ENCODE measurements at places on chromosomes 12 and 14. TPM values are rescaled to one million over a fixed set of nuclear protein-coding genes. Genes with fewer than 3 reads are reported as not detected.
A peak's percentile ranks its signal among the peaks of the same experiment; 100 is the strongest.

The RNF212B gene
- total RNA-seq = 0.49 TPM

The ZDHHC22 gene
- total RNA-seq = not detected

The LRP1-AS gene
- total RNA-seq = not detected

The WIF1 gene
- not detected for total RNA-seq

The REM2 gene
- not detected for total RNA-seq

The GRIN2B gene
- total RNA-seq = not detected

The BTBD6 gene
- total RNA-seq = 18.3 TPM

The IAPP gene
- total RNA-seq = 0.22 TPM

The ENDOU gene
- not detected for total RNA-seq

The FAM177A1 gene
- total RNA-seq = 48.3 TPM

The KRT77 gene
- total RNA-seq = not detected

The CLEC1B gene
- total RNA-seq = 10.5 TPM

GRCh38 chr14:105499256-105500035 is 8.4 kb downstream of the TEDC1 start:
- DNase-seq = peak; percentile 54

- DNase-seq = no peak
Measured at GRCh38 chr12:62123721-62124203, 136.4 kb upstream of the USP15 start.

- no peak for DNase-seq
Measured at GRCh38 chr14:61227884-61228591, 53.1 kb downstream of the TMEM30B start.

- DNase-seq = no peak
Measured at GRCh38 chr12:8629486-8630033, 16.9 kb upstream of the AICDA start.

DNA sequence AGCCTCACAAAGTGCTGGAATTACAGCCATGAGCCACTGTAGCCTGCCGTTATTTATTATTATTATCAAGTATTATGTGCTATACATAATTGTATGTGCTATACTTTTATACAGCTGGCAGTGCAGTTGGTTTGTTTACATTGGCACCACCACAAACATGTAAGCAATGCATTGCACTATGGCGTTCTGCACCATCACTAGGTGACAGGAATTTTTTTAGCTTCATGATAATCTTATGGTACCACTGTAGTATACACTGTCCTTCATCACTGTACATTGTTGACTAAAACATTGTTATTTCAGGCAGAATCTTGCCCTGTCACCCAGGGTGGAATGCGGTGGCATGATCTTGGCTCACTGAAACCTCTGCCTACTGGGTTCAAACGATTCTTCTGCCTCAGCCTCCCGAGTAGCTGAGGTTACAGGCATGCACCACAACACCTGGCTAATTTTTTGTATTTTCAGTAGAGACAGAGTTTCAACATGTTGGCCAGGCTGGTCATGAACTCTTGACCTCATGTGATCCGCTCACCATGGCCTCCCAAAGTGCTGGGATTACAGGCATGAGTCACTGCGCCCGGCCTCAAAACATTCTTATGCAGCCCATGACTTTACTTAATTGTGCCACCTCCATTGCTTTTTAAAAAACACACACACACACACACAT is 17.1 kb downstream of the MRPL42 start:
- no peak for DNase-seq

DNA sequence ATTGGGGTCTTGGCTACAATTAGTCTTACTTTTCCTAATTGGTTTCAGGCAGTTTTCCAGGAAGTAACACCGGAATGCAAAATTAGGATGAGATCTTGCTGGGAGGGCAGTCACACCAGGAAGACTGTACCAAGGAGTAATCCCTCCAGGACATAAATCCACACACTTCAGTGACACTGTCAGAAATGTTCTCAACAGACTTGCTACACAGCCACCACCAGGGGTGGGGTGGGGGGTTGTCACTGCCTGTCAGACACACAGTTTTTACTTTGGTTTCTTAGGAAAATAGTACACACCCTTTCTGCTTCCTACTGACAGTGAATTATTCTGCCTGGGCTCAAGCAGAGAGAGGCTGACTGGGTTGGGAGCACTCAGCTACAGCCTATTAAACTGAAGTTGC is 102.9 kb upstream of the CCDC196 start:
- no peak for DNase-seq

DNA sequence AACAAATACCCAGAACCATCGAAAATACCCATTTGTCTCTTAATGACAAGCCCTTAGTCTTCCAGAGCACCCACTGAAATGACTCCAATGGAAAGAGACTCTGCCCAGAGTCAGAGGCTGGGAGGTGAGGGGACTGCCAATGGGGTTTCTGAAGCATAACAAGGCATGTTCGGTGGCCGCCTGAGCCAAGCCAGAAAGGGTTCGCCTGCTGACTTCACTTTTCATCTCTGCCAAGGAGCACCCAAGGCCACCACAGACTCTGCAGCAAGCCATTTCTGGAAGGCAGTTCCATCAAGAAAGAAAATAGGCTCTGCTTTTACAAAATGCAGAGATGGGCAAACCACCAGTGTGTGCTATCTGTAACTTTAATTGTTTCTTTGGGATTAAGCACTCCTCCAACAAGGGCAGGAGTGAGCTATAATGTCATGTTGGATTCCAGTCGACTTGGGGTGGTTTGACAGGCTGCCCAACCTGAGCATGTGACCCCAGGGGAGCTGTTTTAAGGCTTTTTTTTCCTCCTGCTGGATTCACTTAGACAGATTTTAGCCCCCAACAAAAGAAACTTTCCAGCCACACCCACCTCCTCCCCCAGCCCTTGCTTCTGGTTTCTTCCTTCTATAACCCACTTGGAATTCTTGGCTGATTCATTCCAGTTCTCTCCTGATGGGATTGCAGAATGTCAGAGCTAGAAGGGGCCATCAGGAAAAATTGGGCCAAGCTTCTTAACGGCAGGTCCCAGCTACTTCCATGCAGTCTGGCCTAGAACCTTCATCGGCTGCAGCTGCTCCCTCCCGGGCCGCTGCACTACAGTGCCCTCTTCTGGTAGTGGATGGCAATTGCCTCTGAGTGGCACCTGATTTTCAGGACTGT is 24.1 kb downstream of the CKAP4 start:
- DNase-seq = peak; percentile 59

GRCh38 chr14:59190372-59190771 is 1.9 kb downstream of the DAAM1 start:
- DNase-seq = no peak

DNA sequence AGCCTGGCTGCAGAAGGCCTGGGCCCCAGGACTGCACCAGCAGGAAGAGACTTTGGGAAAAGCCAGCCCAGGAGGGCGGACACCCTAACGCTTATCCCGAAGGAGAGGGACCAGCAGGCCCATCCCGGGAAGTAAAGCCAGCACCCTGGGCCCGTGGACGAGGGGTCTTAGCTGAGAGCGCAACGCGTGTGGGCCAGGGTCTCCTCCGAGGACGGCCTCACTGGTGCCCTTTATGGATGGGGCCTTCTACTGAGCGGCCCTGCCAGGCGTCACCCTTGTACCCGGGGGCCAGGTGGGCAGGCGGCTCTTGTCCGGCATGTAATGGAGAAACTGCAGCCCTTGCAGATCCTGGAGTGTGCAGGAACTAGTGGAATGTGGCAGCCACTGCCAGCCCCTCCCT is 14.1 kb downstream of the TEDC1 start:
- DNase-seq = no peak

GRCh38 chr14:97080991-97081390 is 283.8 kb downstream of the VRK1 start:
- no peak for DNase-seq

DNA sequence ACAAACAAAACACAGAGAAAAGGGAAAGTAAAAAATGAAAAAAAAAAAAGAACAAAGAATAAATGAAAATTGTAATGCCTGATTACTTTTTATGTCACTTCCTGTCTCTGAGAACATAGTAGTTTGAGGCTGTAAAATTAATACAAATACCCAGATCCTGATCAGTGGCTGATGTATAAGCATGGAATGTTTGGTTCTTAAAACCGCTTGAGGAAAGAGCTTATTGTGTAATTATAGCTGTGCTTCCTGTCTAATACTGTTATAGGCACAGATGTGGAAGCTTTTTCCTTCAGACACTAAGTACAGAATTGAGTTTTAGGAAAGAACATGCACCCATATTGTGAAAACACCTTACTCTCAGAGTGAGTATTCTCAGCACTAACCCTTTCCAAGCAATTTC is 86.9 kb downstream of the AVPR1A start:
- DNase-seq = no peak

GRCh38 chr14:72578514-72578913 is 315.4 kb downstream of the DPF3 start:
- DNase-seq = no peak

DNA sequence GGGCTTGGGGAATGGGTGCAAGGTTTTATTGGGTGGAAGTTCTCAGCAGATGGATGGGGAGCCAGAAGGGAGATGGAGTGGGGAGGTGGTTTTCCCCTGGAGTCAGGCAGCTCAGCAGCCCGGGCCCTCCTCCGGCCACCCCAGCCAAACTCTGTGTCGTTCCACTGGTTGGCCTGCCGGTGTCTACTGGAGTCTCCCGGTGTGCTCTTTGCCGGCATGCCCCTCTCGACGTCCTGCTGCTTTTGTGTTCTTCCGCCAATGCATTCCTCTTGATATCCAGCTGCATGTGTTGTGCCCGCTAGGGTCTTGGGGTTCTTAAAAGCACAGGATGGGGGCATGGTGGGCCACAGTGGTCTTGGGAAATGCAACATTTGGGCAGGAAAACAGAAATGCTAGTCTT is 72.8 kb downstream of the SEC23A start:
- no peak for DNase-seq

- DNase-seq = no peak
Measured at GRCh38 chr12:106301241-106301610, 1.3 kb upstream of the TCP11L2 start.

DNA sequence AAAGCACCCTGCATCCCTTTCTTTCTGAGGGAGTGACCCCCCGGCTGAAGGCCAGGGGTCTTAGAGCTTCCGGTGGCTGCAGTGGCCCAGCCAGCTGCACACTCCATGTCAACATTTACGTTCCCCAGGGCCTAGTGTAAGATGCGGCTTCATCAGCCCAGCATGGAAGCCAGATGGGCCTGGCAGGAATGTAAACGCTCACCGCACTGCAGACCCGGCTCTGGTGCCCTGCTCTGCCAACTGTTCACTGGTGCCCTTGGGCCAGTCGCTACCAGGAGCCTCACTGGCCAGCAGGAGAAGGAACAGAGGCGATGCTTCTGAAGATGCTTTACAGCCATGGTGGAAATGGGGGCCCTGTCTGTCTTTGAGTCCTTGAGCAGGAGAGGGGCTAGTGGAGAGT is 8.6 kb upstream of the TMEM119 start:
- no peak for DNase-seq

DNA sequence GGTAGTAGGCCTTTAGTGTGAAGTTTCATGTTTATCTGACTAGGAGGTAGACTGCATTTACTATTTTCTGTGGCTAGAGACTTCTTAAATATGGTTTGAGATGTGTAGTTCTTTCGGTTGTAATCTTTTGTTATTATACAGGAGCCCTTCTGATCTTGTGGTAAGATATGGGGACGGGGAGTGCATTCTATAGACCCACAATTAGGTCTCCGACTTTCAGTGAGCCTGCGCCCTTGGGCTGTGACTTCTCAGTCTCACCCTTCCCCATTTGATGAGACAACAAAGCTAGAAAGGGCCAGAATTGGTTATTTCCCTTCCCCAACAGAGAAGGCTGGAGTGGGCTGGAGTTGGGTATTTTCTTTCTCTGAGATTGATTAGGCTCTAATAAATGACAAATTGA is 130.0 kb downstream of the MSRB3 start:
- no peak for DNase-seq

- no peak for DNase-seq
Measured at GRCh38 chr14:54627540-54628363, 60.8 kb downstream of the SAMD4A start.

- DNase-seq = no peak
Measured at GRCh38 chr12:19886639-19887064, 447.4 kb downstream of the AEBP2 start.

DNA sequence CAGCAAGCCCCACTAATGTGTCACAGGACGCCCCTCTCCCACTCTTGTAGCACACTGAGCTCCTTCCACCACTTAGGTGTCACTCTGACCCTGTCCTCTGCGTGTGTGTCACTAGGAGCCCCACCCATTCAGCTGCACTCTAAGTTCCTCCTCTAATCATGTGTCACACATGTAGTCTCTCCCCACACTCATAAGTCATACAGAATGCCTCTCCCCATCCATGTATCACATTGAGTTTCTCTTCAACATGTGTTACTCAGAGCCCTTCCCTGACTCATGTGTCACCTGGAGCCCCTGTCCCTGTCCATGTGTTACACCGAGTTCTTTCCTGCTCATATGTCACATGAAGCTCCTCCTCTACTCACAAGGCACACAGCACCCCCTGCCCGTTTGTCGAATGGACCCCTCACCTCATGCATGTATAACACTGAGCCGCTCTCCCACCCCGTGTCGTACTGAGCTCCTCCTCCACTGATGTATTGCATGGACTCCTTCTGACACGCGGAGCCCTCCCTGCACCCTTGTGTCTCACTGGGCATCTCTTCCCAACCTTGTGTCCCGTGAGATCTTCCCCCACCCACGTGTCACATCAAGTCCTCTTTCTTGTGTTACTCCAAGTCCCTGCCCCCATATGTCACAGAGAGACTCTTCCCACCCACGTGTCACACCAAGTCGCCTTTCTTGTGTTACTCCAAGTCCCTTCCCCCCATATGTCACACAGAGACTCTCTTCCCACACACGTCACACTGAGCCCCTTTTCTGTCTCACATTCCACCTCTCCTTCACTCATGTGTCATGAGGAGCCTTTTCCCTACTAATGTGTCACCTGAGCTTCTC is 31.0 kb downstream of the RTL1 start:
- no peak for DNase-seq

DNA sequence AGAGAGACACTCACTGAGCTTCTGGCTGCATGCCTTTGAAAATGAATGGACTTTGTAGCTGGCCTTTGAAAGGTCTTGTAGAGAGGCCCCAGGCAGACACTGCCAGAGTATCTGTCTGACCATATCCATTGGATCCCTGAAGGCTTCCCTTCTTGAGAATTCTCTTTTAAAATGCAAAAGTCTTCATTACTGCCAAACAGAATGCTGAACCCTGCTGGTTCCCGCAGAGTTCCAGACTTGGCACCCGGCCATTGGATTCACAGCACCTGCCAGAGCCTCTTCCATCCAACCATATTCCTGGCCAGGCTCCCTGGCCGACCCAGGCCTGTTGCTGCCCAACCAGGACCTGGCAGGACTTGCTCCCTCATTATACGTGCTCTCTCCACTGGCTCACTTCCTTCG is 182.5 kb downstream of the GXYLT1 start:
- DNase-seq = no peak

- no peak for DNase-seq
Measured at GRCh38 chr12:62078020-62078419, 182.2 kb upstream of the USP15 start.

DNA sequence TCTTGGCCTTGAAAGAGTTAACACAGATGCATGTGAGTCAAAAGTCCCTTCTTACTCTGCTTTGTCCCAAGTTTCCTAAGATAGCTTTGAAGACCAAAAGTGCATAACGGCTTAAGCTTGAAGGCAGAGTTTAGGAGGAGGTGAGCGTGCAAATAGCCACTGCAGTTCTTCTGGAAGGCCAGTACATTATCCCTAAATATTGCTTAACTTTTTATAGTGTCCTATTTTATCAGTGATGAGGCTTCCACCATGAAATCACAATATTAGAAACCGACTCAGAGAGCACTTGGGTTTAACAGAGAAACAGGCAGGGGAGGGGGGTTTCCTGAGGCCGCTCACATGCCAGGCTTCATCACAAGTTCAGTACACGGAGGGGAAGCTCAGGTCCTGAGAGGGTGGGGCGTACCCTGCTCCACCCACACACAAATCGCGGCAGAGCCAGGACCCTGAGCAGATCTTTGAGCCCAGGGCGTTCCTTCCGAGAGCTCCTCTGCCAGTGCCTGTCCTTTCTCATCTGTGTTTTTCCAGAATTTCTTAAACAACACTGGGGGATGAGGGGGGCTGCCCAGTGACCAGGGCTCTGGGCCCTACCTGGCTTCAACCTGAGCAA is 26.8 kb upstream of the BDKRB2 start:
- no peak for DNase-seq
